Stimulated activated CD4-positive, alpha-beta T cell treated with anti-CD3 and anti-CD28 coated beads, Interleukin-12 subunit alpha, Interleukin-12 subunit beta, amount 100 ng/mL, for 48 hours (primary cell): ENCODE measurements at places on chromosomes 5 and 9.

GRCh38 chr5:139700711-139701055 lies 52.5 kb downstream of the CXXC5 start:
- no peak for DNase-seq

DNA sequence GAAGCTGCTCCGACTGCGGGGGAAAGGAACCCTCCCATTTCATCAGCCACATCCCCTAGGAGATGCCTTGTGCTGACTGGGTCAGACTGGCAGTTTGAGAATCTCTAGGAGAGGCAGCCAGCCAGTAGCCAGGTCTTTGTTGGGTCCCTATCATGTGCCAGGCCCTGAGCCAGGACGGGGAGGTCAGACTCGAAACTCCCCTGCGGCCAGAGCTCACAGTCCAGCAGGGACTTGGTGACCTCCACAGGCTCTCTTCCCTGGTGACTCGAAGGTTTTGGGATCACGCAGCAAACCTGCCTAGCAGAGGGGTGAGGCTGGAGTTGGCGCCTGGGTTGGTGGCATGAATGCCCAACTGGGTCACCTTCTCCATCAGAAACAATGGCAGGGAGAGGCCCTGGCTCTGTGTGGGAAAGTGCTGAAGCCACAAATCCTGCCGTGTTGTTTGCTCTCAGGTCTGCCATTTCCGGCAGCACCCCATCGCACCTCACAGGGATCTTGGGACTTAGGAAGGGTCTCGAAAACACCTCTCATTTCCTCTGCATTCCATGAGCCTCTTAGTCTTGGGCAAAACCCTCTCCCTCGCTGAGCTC lies 14.4 kb upstream of the ORM1 start:
- no peak for DNase-seq

DNA sequence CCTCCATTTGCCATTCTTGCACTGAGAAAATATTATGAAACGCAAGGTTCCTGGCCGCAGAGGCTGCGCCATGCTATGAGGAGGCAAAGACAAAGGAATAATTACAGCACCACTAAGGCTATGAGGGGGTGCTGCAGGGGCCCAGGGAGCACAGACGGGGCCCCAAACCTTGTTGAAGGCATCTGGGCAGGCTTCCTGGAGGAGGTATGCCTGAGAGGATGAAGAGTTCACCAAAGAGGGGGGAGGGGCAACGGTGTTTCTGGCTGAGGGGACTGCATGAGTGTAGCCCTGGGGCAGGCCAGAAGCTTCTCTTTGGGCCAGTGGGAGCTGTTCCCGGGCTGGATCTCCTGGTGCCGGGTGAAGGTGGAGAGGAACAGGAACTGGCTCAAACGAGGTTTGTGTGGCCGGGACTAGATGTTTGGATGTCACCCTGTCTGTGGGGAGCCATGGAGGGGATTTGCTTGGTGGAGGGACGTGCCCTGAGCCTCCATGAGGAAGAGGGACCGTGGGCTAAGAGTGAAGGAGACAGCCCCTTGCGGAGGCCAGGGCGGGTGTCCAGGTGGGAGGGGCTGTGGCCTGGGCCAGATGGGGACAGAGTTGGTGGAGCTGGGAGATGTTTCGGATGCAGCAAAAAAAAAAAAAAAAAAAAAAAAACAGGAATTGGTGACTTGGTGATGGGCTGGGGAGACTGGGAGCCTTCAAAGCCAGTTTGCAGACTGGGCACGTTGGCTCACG lies 28.2 kb downstream of the PTGES start:
- no peak for DNase-seq

GRCh38 chr5:154196955-154197652 lies 6.6 kb downstream of the GALNT10 start:
- no peak for DNase-seq

DNA sequence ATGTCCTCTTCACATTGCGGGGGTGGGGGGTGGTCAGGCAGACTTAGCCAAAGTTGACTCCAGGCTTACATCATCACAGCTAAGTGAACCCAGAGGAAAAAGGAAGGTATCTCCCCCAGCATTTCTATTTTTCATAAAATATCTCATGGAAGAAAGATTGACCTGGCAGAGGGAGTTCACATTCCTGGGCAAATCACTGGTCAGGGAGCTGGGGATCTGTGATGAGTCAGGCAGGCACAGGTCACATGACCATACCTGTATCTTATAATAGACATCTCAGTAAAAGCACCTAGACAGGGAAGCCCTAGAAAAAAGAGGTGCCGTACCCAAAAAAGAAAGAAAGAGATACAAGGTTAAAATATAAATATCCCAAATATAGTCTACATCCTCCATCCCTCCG lies 57.3 kb upstream of the WWC1 start:
- DNase-seq, result no peak

GRCh38 chr5:60207040-60207439 lies 313.5 kb upstream of the PDE4D start:
- no peak for DNase-seq

GRCh38 chr9:27622693-27623340 lies 49.5 kb upstream of the C9orf72 start:
- no peak for DNase-seq

DNA sequence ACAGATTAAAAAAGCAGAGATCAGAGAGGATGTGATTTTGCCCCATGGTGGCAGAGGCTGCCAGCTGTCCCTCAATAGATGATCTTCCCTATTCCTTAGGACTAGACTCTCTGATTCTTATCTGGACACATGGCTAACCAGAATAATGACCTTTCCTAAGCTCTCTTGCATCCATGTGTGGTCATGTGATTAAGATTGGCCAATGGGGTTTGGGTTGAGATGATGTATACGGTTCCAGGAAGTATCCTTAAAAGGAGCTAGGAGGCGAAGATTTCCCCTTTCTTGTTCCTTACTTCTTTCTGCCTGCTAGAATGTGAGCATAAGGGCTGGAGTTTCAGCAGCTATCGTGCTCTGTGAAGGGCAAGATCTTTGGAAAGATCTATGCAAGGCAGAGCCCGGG lies 39.8 kb downstream of the FOXI1 start:
- no peak for DNase-seq

DNA sequence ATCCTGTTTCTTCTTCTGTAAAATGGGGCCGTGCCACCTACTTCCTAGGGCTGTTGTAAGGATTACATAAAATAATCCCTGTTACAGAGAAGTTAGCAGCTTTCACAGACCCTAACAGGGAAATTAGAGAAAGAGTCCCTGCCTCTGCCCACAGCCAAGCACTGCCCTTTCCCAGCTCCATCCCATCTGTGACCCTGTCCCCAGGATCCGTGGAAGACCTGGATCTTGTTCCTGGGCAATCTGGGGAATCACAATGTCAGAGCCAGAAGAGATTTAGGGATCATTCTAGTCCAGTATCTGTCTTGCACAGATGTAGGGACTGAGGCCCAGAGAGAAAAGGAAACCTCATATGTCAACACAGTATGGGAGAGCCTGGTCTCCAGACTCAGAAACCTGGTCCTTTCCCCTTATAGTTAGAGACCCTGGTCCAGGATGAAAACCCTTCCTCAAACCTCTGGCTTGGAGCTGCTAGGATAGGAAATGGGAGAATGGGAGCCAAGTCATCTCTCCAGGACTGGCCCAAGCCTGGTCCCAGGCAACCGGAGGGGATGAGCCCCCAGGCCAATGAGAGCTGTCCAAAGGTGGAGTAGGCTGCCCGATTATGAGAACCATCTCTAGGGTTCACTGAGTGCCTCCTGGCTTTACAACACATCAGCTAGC lies 12.5 kb downstream of the LHX6 start:
- DNase-seq, result no peak

- DNase-seq, result no peak
These were observed 66.4 kb upstream of the PLPP1 start for GRCh38 chr5:55601204-55601618.

GRCh38 chr9:78236551-78236910 lies 656 bp downstream of the CEP78 start:
- no peak for DNase-seq

DNA sequence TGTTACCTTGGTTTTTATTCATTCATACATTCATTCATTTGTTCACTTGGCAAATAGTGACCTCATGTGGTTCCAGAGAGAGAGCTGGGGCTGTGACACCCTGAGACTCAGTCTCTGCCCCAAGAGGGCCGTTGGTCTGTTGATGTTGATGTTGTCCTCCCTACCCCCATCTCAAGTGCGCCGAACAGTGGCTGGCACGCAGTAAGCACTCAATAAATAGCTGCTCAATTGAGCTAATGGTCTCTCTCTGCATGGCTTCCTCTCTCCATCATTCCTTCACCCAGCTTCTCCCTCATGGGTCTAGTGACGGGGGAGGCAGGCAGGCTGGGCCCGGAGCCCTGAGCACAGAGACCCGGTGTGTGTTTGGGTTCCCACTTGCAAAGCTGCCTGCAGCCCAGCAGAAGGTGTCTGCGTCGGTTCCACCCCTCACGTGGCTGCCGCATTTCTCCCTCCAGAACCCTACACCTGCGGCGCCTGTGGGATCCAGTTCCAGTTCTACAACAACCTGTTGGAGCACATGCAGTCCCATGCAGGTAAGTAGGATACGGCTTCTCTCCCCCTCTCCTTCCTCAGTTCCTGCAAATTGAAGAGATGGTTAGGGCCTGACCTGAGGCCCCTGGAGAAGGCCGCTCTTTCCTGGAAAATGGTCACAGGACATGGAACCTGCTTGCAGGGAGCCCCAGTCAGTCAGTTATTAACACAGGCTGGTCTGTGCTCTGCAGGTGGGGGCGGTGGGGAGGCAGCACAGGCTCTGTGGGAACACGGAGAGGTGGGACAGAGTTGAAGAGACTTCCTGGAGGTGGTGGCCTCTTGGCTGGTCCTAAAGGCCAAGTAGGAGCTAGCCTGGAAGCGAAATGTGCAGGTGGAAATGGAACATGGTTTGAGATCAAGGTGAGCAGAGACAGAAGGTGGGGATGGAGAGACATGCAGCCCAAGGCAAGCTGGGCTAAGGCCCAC lies 42.0 kb downstream of the AMBP start:
- no peak for DNase-seq

- no peak for DNase-seq
These were observed 224.6 kb downstream of the GAS1 start for GRCh38 chr9:86722706-86723075.

GRCh38 chr9:93810028-93810971 lies 144.9 kb downstream of the BARX1 start:
- DNase-seq, result no peak

DNA sequence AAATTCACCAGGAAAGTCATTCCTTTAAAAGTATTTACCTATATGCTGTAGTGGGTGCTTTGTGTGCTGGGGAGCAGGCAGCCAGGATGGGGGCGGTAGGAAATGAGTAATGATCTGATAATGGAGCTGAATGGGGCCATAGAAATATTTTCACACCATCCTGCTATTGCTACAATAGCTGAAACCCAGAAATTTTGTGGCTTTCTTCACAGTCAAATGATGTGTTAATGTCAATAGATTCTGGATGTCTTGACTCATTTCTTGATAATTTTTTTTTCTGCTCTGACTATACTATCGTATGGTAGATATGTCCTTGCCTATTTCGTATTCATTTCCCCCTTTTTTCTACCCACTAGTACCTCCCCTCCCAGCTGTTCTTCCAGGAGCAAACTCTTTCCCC lies 59.5 kb downstream of the RORB start:
- no peak for DNase-seq

GRCh38 chr5:81961651-81962440 lies 10.0 kb upstream of the ATG10 start:
- DNase-seq, result no peak

DNA sequence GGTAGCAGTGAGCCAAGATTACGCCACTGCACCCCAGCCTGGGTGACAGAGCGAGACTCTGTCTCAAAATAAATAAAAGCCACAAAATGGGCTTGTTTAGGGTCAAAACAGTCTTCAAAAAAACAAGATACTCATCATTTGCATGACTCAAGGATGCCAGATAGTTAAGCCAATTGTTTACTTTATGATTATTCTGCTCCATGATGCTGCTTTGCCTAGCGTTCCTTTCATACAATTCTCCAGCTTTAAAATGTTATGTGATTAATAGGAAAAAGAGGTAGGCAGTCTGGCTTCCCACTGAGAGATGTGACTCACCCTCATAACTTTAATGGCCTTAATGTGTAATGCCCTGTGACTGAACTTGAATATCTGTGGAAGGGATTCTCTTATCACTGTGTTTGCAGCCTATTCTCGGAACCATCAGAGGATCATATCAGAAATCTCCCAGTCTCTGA lies 364.6 kb upstream of the TRPC7 start:
- no peak for DNase-seq

GRCh38 chr9:138114501-138115245 lies 237.1 kb downstream of the CACNA1B start:
- no peak for DNase-seq

GRCh38 chr9:101254733-101255433 lies 129.9 kb downstream of the BAAT start:
- DNase-seq, result no peak

- DNase-seq, result no peak
These were observed 470 bp upstream of the SLC22A5 start for GRCh38 chr5:132369007-132369473.

GRCh38 chr5:36982146-36982545 lies 105.6 kb downstream of the NIPBL start:
- no peak for DNase-seq

GRCh38 chr5:124342584-124342983 lies 403.9 kb downstream of the ZNF608 start:
- DNase-seq, result no peak

GRCh38 chr9:127971357-127972235 lies 9.2 kb downstream of the EEIG1 start:
- DNase-seq, result no peak

DNA sequence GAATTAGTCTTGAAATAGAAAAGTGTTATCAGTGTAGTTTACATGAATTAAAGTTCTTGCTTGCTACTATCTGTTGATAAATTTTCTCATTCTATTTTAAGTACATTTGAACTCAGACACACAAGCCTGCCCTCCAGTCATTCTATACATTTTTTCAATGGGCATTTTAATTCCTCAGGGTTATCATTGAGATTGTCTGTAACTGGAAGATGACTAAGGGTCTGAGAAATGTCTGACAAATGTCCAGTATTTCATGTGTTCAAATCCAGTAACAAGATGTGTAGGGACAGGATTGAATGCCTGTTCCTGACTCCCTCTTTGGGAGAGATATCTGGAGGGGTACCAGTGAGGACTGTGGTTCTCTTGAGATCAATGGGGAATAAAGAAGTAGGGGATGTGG lies 223.9 kb upstream of the ADAMTSL1 start:
- no peak for DNase-seq

- DNase-seq, result no peak
These were observed 3.7 kb downstream of the GALNT12 start for GRCh38 chr9:98811051-98811650.

DNA sequence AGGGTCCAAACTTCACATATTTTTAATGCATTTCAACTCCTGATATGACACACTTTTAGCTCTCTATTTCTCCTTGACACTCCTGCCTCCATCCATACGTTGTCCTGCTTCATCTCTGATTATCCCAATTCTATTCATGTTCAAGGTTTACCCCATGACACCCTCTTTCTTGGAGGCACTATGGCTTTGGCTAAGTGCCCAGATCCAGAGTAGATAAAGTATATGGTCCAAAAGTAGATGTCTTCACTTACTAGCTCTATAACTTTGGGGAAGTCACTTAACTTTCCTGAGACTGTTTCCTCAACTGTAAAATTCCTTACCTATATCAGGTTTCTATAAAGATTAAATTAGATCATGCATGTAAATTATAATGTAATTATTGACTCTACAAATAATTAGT lies 36.1 kb downstream of the SLC22A5 start:
- no peak for DNase-seq

GRCh38 chr9:73441223-73441622 lies 289.6 kb downstream of the ANXA1 start:
- DNase-seq, result no peak

GRCh38 chr9:136389396-136389795 lies 10.6 kb downstream of the SNAPC4 start:
- DNase-seq, result no peak

- no peak for DNase-seq
These were observed 22.6 kb downstream of the RMI1 start for GRCh38 chr9:84003246-84003645.

- DNase-seq, result no peak
These were observed 140.2 kb upstream of the LPAR1 start for GRCh38 chr9:111178331-111179055.
